ENCODE measurements at places on chromosomes 1 and 21. TPM values are rescaled to one million over a fixed set of nuclear protein-coding genes. Genes with fewer than 3 reads are reported as not detected.

DNA sequence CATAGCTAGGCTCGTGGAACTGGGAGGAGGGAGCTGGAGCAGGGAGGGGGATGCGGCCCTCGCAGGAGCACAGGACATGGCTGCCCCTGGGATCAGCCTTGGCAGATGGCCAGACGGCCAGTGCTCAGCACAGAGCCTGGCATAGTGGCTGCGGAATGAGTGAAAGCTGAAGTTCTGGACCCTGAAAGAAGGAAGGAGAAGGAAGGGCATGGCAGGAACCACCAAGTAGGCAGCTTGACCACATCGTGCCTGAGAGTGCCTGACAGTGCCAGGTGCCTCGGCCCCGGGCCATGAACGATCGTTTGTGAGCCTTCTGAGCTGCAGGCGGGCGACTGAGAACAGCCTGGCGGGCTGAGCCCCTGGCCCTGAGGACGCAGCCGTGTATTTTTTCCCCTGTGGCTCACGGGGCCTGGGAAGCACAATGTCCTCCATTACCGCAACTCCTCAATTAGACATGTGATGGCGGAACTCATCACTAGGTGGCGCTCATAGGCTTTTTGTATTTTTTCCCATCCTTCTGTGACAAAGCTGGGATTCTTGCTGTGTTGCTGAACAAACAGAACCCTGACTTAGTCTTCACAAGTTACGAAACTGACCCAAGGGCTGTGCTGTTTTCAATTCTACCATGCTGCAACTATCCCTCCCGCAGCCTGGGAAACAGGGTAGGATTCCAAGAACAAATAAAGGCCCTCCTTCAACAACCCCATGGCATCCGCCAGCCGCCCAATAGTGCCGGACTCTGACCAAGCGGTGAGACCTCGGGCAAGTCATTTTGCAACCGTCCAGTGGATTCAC, 29.9 kb upstream of the TMEM61 start:
- DNase-seq: no peak

GRCh38 chr1:241647658-241648057, 4.4 kb upstream of the WDR64 start:
- no peak for DNase-seq

DNA sequence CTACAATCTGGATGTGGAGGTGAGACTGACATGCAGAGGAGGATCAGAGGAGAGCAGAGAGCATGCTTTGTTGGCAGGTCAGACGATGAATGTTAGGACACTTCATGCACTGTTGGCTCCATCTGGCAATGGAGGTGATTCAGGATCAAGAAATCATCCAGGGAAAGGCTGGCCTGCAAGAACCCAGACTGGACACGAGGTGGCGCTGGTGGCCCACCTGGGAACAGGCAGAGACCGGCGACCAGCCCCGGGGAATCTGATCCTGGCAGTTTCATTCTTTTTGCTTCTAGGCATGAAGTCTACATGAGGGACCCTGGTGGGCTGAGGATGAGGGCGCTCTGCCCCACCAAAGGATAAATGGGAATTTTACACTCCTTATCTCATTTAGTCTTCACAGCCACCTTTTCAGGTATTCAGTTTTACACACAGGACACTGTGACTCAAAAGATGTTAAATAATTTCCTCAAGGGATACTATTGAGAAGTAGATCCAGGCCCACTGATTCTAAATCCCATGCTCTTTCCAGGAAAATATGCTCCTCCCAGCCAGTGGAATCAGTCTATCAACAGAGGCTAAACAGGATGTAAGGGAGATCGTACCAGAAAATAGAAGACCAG, 26.2 kb upstream of the SCMH1 start:
- peak; percentile 29 for DNase-seq

- DNase-seq: no peak
Observed at GRCh38 chr1:197440715-197441114, 172.7 kb downstream of the CRB1 start.

DNA sequence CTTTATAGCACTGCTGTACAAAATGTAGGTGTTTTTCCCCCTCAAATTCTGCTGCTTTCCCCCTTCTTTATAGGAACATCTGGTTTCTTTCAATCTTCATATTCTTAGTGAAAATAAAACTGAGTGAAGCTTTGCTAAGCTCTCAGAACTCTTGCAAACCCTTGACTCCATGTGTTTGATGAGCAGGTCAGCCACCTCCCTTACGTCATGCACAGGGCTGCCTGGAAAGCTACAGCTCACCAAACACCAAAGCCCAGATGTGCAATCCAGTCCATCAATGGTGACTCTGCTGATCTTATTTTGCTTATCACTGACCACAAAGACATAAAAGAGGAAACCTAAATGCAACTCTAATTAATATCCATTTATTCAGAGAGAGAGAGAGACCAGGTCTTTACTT, 5.5 kb downstream of the CACNA1E start:
- no peak for DNase-seq

- DNase-seq: no peak
Observed at GRCh38 chr1:8847990-8848389, 30.5 kb downstream of the ENO1 start.

DNA sequence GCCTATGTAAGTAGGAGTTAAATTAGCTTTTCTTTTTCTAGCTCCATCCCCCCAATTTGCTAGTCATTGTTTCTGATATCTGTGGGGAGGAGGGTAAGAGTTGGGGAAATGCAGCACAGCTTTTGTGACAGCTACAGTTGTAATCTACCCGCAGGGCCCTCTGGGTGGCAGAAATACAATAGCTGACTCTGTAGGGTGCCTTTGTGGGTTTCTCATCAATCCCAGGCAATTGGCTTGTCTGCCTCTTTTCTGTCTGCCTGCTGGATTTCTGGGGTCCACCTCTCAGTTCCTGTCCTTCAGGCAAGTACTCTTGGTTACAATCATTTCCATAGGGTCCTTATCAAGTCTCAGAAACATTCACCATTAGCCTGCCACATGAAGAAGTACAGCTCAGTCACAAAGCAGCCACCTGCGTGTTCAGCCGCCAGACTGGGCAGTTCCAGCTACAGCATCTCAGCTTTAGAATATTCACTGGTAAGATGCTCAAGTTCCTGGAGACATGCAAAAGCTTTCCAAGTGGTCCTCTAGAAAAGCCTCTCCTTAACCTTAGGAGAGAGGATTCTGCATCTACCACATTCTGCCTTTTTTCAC, 19.2 kb upstream of the SLC44A5 start:
- no peak for DNase-seq

GRCh38 chr21:42164064-42164789, 54.7 kb upstream of the ABCG1 start:
- no peak for DNase-seq

- no peak for DNase-seq
Observed at GRCh38 chr1:207904391-207904790, 6.5 kb downstream of the CD34 start.

- no peak for DNase-seq
Observed at GRCh38 chr1:207952617-207953542, 42.0 kb upstream of the CD34 start.

- peak; percentile 77 for DNase-seq
Observed at GRCh38 chr1:156898161-156898566, 4.6 kb downstream of the PEAR1 start.

DNA sequence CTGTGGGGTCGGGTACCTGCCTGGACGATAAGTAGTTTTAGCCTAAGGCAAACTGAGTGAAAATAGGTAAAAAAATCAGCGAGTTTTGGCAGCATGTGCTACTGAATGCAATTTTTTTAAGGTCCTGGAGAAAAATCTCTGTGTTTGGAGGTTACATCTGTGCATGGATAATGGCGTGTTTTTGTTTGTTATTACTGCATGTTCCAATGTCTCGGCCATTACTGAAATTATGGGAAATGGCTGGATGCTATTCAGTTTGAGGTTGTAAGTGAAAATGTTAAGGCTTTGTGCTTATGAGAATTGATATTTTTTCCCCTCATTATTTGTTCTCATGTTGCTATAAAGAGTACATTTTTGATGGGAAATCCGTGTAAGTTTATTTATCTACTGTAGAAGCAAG, 441.7 kb downstream of the PRDM2 start:
- DNase-seq: no peak

- DNase-seq: no peak
Observed at GRCh38 chr1:78673120-78673519, 23.5 kb downstream of the IFI44 start.

Gene KAZN
- 6.9 TPM for total RNA-seq

Gene ARHGEF11
- 28.2 TPM for total RNA-seq

Gene LHX8
- total RNA-seq: not detected

Gene CLCA1
- total RNA-seq: not detected

Gene CFHR1
- total RNA-seq: not detected

Gene CAMK1G
- total RNA-seq: 0.12 TPM

Gene A3GALT2
- not detected for total RNA-seq

Gene DTL
- total RNA-seq: 8.0 TPM

Gene CNTN2
- total RNA-seq: not detected

Gene LAPTM5
- 82.2 TPM for total RNA-seq
